ENCODE measurements at places on chromosomes 2 and 18.

- peak; percentile 44 for DNase-seq
Observed at GRCh38 chr2:42809819-42810120, 17.4 kb upstream of the HAAO start.

- DNase-seq: no peak
Observed at GRCh38 chr18:73514449-73514848, 633.2 kb downstream of the FBXO15 start.

GRCh38 chr2:234842753-234843152 lies 109.1 kb upstream of the SH3BP4 start:
- no peak for DNase-seq

DNA sequence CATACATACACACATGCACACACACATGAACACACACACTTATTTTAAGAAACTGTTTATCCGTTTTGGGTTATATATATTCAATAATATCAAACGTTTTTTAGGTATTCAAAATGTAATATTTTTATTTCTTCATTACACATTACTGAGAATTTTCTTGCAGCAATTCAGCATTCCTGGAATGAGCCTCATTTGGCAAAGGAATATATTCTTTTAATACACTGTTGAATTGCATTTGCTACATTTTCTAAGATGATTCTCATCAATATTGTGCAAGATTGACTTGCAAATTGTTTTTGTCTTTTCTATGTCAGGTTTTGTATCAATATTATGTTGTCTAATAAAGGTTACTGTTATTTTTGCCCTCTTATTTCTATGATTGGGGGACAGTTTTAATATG lies 276.1 kb upstream of the CYP26B1 start:
- no peak for DNase-seq

DNA sequence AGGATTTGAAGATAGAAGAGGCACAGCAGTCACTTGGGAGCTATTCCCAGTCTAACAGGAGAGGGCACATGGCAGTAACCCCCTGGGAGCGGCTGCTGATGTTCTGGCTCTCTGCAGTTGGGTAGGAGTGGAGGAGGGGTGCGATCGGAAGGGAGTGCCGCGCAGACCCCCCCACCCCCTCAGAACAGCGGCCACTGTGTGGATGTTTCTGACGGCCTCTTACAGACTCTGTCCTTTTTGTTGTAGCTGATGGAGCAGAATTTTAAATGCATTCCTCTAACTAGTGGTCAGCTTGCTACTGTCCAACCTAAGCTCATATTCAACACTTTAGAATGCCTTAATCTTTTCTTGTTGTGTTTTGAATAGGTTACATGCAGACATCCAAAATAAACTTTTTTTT lies 127.9 kb downstream of the AGAP1 start:
- DNase-seq: no peak

- peak; percentile 83 for DNase-seq
Observed at GRCh38 chr2:17753803-17754663, at the start of the genes GEN1 and SMC6. GEN1 (plus strand) TSS chr2:17754138; CDS start chr2:17759944, 5,806 bp downstream. SMC6 (minus strand) TSS chr2:17753810; CDS start chr2:17745946, 7,864 bp downstream.

GRCh38 chr2:49255409-49255971 lies 101.2 kb upstream of the FSHR start:
- DNase-seq: no peak

GRCh38 chr2:43818761-43819160 lies 19.9 kb downstream of the ABCG5 start:
- no peak for DNase-seq

GRCh38 chr2:43155851-43156411 lies 70.5 kb downstream of the ZFP36L2 start:
- DNase-seq: no peak

DNA sequence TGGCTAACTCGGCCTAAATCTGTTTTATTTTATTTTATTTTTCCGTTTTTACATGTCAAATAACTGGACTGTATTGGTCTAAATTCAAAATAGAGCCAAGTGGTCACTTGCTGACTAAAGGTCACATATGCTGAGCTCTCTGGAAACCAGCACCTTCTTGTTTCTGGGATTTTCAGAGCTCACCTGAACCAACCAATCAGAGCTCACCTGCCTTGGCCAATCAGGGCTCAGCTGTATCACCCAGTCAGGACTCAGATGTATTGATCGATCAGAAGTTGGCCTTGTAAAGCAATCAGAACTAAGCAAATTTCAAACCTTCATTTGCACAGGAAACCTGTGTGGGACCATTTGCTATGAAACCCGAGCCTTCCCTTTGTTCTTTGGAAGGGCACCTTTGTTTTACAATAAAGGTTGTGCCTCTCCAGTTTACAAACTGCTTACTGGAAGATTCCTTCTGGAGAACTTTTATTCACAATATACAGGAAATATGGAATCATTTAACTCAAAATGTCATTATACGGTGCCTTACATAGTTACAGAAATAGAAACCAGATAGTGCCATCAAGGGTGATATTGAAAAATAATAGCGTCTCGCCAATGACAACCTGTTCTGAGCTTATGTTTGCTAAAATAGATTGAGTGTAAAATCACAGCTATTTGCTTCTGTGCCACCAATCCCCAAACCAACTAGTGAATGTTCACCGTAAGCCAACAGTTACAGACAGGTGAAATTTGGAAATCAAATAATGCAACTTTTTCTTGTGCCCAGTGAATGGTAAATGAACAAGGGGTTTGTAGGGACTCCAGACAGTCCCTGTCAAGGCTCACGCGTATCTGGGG lies 17.3 kb upstream of the PSD4 start:
- no peak for DNase-seq

DNA sequence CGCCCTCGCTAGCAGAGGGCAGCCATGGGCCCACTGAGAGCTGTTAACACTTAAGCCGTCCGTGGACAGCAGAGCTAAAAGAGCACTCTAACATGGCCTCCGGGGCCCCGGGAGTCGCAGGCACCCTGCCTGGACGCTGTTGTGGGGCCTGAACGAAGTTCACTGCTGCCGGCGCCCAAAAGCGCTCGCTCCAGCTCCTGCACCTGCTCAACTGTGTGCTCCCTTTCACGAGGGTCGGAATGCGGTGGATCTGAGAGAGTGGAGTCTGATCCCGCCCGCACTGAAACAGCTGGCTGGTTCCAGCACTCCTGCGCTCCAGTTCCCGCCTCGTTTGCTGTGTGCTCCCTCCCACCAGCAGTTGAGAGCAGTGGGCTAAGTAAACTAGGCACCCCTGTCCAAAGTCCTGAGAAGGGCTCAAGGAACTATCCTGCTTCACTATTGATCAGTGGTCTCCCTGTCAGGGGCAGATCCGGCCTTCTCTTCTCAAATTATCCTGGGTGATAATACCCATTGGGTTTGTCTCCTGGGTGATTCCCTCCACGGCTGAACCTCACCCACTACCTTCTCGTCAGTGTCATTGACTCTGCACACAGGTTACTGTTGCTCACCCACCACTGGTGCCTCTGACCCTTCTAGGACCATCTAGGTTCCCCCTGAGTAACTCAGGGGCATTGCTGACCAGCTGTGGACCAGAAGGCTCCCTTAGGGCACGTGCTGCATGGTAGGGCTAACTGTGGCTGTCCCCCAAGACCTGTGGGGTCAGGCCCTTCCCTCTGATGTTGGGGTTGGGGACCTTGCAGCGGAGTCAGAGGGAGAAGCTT lies 23.5 kb downstream of the B3GNT7 start:
- no peak for DNase-seq

DNA sequence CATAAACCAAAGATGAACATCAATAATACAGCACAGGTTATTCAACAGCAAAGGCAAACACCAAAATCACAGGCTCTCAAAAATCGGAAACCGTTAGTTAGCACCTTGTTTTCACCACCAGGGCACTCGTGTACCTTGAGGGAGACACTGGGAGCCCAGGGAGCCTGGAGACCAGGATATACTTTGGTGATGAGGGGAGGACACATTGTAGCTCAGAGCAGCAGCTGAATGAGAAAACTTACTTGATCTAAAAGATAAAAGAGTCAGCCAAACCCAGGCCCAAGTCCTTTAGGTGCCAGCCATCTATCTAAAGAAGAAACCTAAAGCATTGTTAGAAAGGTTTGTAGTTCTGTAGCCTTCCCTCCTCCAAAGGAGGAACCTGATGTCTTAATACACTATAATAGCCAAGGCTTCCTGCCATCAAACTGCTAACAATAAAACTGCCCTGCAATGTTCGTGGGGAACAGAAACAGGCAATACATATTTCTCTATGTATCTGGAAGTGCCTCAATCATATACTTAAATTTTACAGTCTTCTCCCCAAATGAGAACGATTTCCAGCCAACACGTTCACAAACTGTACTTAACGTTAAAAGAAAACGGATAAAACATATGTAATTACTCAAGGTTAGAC lies 19.3 kb downstream of the BCL11A start:
- DNase-seq: no peak

DNA sequence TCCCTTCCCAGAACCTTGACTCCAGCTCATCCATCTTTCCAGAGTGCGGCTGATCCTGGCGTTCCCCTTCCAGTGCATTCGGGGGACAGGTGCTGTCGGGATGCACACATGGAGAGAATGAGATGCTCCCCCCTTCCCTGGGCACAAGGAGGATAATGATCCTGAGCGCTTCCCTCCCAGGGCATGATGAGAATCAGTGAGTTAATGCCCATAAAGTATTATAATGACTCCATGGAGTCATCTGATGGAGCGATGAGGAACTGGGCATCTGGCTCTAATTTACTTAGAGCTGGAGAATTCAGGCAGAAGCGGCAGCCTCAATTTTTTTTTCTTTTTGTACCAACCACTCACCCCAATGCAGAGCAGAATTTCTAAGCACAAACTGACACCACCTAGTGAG lies 79.6 kb upstream of the SKOR2 start:
- DNase-seq: no peak

DNA sequence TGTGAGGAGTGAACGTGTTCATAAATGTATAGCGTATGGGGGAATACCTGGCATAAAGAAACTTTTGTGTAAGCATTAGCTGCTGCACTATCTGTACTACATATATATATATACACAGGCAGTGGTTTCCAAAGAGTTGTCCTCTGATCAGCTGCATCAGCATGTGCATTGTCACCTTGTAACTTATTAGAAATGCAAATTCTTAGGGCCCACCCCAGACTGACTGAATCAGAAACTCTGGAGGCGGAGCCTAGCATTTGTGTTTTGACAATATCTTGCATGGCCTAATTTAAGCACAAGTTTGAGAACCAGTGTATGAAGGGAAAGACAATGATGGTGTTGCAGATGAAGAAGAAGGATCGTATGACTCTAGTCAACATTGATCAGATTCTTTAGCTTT lies 299.5 kb downstream of the CCDC102B start:
- DNase-seq: no peak

GRCh38 chr2:59733567-59733930 lies 819.9 kb downstream of the BCL11A start:
- no peak for DNase-seq

DNA sequence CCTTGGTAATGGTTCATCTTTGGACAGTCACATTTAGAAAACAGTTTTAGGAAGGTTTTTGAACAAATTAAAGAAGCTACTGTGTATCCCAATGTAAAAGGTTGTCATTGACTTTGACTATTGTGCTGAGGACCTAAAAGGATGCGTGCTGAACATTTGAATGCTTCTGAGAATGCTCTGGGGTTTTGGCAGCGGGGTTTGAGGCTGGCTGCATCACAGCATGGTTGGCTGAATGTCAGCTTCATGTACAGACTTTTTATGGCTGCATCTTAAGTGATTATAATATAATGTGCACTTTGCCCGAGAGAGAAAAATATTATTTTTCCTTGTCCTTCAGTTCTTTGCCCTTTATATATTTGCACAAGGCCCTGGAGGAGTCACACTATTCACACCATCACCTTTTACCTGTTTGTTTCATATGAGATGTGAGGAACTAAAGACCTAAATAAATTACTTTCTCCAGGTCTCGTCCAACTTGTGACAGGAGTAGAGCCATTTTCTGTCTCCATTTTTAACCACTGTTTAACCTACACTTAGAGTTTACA lies 125.9 kb downstream of the CCDC85A start:
- no peak for DNase-seq

DNA sequence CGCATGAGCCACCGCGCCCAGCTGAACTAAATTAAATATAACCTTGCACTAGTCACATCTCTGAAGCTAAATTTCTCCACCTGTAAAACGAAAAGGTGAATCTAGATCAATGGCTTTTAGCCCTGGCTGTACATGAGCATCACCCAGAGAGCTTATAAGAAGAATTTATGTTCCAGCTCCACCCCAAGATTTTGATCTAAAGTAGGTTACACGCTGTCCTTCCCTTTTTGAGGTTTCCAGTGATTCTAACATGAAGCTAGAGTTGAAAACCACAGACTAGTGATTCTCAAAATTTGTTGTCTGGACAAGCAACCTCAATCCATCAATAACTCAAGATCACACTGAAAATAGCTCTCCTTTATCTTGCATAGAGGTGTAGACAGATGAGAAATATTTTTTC lies 208.8 kb upstream of the CRIM1 start:
- DNase-seq: no peak

- DNase-seq: no peak
Observed at GRCh38 chr2:9211496-9211895, 4.9 kb downstream of the ASAP2 start.

- peak; percentile 15 for DNase-seq
Observed at GRCh38 chr2:86704459-86704971, 15.6 kb upstream of the RMND5A start.

DNA sequence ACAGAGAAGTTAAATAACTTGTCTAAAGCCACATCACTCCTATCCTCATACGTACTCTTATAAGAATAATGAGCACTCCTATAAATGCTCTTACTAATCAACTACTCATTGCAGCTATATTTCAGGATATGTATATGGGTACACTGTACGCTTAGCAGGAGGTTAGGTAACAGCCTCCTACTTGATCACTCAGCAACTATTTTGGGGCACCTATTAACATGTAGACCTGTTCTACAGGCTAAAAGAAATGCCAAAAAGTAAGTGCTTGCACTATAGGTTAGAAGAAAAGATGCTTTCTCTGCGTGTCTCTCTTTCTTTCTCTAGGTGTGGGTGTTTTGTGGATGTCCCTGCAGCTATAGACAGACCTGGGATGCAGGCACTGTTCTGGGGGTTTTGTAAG lies 83.1 kb downstream of the TMEM182 start:
- DNase-seq: no peak

- no peak for DNase-seq
Observed at GRCh38 chr2:172311921-172312345, 115.5 kb upstream of the ITGA6 start.

DNA sequence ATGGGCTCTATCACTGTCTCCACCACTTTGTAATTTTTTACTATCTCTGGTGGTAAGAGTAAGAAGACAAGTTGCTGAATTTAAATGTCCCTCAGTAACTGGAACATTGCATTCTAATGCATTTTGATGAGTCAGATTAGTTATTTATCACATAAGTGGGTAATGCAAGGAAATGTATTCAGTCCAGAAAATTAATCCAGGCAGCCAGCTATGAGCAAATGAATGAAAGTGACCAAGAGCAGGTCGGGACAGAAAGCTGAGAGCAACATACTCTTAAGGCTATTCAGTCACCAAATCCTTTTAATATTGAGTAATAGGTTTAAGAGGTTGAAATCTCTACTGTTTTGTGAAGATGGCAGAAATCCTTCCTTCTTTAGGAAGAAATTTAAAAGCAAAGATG lies 265.5 kb upstream of the PARD3B start:
- DNase-seq: no peak

DNA sequence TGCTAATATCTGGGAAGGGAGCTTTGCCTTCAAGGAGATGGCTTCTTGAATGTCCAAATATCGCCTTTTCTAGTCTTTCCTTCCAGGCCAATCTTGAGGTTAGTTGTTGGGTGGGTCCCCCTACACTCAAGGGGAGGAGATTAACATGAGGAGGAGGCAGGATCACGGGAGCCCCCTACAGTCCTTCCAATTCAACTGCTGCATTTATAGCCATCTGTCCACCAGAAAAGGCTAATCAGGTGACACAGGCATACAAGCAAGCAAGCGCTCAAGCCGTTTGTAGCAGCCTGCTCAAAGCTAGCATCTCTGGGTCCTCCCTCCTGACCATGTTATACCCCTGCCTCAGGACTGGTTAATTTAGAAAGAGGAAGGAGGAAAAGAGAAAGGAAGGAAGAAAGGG lies 87.6 kb downstream of the MRPS9 start:
- no peak for DNase-seq
